ENCODE measurements at places on chromosomes 4 and X.

GRCh38 chr4:153750197-153750817 is 9.5 kb downstream of the RNF175 start:
- DNase-seq, result peak; percentile 61

GRCh38 chr4:141177171-141177570 is 43.5 kb upstream of the ZNF330 start:
- no peak for DNase-seq

DNA sequence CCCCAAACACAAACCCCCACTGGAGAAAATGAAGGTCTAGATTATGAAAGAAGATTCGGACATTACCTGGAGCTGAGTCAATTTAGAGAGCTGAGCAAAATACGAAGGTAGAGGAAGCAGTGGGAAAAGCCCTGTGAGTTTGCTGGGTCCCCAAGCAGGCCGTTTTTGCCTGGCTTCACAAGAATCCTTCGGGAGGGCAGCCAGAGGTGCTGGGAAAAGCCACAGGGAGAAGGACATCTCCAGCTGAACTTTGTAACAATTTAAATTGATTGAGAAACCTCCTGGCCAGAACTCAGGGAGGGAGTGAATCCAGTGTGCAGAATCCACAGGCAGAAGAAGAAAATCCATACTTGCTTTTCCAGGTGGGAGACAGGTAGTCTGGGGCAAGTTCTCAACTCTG is 319.1 kb upstream of the CT83 start:
- DNase-seq, result no peak

DNA sequence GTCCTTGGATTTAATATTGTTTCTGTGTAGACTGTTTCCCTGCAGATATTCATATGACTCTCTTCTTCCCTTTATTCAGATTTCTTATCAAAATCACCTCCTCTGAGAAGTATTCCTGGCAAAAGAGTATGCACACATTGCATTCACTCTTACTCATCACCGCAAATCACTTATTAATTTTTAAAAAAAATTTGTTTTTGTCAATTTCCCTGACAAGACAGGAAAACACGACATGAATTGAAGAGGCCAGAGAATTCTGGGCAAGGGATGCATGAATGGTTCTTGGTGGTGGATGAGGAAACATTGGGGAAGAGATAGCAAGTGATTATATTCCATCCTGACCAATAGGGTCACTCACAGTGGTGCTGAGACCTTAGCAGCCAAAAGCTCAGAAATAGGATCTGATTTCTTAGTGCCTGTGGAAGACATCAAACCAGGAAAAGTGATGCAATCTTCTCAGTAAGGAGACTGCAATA is 522.5 kb upstream of the AGA start:
- DNase-seq, result no peak

- DNase-seq, result no peak
Measured at GRCh38 chrX:115183980-115184379, 5.2 kb upstream of the RBMXL3 start.

DNA sequence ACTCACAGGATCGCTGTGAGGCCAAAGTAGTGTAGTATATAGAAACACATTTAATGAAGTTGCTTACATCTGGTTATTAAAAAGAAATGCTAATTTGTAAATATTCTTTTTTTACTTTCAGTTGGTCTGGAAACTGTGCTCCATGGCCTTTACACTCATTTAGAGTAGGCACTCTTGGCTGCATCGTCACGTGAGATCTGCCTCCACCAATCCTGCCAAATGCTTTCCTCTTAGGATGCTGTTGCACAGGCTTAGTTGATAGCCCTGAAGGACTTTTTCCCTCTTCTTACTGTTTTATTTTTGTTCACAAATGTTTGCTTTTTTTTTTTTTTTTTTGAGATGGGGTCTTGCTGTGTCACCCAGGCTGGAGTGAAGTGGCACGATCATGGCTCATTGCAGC is 6.3 kb downstream of the CPE start:
- no peak for DNase-seq

DNA sequence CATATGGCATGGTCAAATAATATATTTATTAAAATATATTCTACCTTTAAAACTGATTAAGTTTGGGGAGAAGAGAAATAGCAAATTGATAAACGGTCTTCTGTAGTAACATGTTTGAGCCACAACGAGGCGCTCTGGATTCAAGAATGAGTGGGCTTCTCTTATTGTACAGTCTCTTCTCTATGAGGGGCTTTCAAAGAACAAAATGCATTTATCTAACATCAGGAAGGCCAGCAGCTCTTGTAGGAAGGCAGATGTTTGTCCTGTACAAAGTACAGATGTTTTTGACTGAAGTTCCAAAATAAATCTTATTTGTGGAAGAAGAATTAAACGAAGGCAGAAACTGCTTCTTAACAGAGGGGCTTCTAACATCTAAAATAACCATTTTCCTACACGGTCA is 153.6 kb downstream of the RASL11B start:
- no peak for DNase-seq

DNA sequence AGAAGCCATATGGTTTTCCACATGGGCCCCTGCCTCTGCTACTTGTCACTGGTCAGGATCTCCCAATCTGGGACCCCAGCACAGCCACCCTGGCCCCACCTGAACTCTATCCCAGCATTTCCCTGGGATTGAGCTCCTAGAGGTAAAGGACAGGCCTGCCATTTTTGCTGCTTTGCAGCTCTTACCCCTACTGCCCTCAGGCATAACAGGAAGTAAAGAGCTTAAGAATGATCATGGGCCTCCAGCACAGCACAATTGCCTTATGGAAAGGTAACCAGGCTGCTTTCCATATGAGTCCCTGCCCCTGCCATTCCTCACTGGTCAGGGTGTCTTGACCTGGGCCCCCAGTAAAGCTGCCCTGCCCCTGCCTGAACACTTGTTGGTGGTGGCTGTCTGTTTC is 254.9 kb upstream of the ZCCHC13 start:
- DNase-seq, result no peak

- DNase-seq, result no peak
Measured at GRCh38 chrX:124407226-124407625, 60.9 kb downstream of the SH2D1A start.

GRCh38 chrX:21960569-21961541 is 20.3 kb downstream of the SMS start:
- no peak for DNase-seq
